Glutamatergic neuron (in vitro differentiated cells): ENCODE measurements at places on chromosomes 7 and 10. TPM values are rescaled to one million over a fixed set of nuclear protein-coding genes. Genes with fewer than 3 reads are reported as not detected.

TUBB8 gene
- 1.1 TPM for total RNA-seq

EN2 gene
- total RNA-seq = 0.20 TPM

PRSS2 gene
- not detected for total RNA-seq

MYH16 gene
- total RNA-seq = not detected

ST8SIA6 gene
- total RNA-seq = not detected

C7orf33 gene
- not detected for total RNA-seq

DNA sequence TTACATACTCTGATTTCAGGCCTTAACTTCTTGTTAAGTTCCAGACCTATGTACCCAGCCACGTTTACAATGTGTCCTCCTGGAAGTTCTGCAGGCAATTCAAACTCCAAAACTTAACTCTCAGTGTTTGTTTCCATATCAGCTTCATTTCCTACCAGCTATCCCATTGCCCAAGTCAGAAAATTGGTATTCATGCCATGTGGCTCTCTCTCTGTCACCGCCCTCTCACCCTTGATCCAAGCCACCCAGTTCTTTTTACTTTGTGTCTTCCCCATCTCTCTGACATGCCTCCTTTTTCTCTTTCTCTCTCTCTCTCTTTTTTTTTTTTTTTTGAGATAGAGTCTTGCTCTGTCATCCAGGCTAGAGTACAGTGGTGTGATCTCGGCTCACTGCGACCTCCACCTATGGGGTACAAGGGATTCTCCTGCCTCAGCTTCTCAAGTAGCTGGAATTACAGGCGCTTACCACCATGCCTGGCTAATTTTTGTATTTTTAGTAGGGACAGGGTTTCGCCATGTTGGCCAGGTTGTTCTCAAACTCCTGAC lies 33.9 kb downstream of the ARL4A start:
- no peaks in the 10 kb centered on the region for H3K36me3 ChIP-seq
- peaks cover 5% of the 10 kb centered on the region for H3K4me1 ChIP-seq
- no peaks in the 10 kb centered on the region for H3K27me3 ChIP-seq
- H3K27ac ChIP-seq = no peak overlapping the region
- DNase-seq = no peak
- H3K4me3 ChIP-seq = no peak overlapping the region

DNA sequence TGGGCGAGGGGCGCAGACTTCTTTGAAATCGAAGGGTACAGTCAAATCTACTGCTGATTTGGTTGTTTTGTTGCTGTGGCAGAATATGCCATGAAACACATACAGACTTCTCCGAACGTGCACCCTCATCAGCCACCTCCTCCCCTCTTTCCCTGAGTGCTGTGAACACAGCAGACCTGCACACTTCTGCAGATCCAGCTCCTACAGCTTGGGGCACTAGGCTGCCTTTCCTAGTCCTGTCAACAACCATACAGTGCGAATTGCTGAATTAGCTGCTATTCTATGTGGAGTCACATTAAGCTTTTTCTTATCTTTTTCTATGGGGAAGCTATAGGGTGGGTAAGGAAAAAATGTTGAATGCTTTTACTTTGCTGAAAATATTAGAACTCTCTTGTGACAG lies 57.5 kb downstream of the COL17A1 start:
- peaks cover 4% of the 10 kb centered on the region for H3K27me3 ChIP-seq
- H3K4me3 ChIP-seq = no peak overlapping the region
- peak; percentile 56 for DNase-seq
- H3K36me3 ChIP-seq = peaks cover 15% of the 10 kb centered on the region

DNA sequence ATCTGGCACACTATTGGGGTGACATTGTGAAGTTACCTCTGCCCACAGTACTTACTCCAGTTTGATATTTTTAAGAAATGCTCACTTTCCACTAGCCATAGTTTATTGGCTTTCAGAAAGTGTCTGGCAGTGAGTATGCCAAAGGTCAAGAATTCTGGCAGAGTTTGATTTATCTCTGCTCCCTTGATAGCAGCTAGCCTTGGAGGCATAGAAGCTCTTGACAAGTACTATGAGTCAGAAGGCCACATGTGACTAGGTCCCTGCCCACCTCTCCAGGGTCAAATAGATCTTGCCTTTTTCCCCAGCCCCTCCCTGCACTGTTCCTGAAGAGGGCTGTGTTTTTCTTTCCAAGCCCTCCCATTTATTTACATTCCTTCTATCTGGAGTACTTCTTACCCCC lies 202.2 kb downstream of the AUTS2 start:
- H3K4me3 ChIP-seq = no peak overlapping the region
- H3K4me1 ChIP-seq = peaks cover 47% of the 10 kb centered on the region
- DNase-seq = no peak
- no peaks in the 10 kb centered on the region for H3K36me3 ChIP-seq
- H3K27me3 ChIP-seq = peaks cover 6% of the 10 kb centered on the region
- peak overlapping the region; percentile 54 for H3K27ac ChIP-seq

DNA sequence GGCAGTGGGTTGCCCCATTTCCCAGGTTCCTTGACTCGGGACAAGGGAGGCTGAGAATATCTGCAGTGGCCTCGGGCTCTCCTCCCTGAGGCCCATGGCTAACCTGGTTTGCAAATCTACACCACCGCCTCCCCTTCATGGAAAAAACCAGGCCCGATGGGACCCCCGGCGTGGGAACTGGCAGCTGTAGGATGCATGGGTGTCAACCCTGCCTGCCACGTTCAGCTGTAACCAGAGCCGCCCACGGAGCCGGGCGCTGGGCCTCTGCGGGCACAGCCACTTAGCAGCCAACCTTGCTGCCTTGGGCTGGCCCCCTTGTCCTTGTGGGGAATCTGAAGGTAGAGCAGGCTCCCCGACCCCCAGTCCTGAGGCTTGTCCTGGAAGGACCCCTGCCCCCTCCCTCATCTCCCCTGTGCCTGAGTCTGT lies 1.6 kb downstream of the PWWP2B start:
- no peaks in the 10 kb centered on the region for H3K36me3 ChIP-seq
- H3K4me3 ChIP-seq = peak overlapping the region; percentile 57
- H3K27me3 ChIP-seq = peaks cover 2% of the 10 kb centered on the region
- peaks cover 10% of the 10 kb centered on the region for H3K4me1 ChIP-seq
